Brain pericyte (primary cell): ENCODE measurements at places on chromosomes 12 and 14.

GRCh38 chr12:21672146-21672545 is 14.5 kb upstream of the LDHB start:
- DNase-seq: no peak

- no peak for DNase-seq
Observed at GRCh38 chr12:98635657-98636323, 8.8 kb downstream of the IKBIP start.

- no peak for DNase-seq
Observed at GRCh38 chr14:95573313-95573712, 38.5 kb downstream of the GLRX5 start.

GRCh38 chr14:101065696-101066694 is 162.5 kb upstream of the RTL1 start:
- no peak for DNase-seq

- DNase-seq: no peak
Observed at GRCh38 chr12:85603556-85603955, 232.7 kb downstream of the RASSF9 start.

DNA sequence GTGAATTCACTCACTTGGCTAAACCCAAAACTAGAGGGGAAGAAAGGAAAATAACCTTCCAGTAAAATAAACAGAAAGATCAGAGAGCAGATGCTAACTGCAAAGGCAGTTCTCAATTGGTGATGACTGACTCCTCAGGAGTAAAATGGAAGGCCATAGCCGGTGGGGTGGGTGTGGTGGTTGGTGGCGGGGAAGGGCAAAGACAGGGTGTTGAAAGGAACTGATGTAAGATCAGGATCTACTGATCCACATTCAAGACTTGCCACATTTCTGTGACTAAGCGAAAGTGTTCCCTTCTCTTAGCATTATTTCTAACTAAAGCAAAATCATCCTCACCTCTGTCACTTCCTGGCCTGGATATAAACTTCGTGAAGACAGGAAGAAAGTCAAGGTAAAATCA is 26.3 kb upstream of the TC2N start:
- no peak for DNase-seq
